ENCODE measurements at places on chromosomes 6 and 20.
A peak's percentile ranks its signal among the peaks of the same experiment; 100 is the strongest.

DNA sequence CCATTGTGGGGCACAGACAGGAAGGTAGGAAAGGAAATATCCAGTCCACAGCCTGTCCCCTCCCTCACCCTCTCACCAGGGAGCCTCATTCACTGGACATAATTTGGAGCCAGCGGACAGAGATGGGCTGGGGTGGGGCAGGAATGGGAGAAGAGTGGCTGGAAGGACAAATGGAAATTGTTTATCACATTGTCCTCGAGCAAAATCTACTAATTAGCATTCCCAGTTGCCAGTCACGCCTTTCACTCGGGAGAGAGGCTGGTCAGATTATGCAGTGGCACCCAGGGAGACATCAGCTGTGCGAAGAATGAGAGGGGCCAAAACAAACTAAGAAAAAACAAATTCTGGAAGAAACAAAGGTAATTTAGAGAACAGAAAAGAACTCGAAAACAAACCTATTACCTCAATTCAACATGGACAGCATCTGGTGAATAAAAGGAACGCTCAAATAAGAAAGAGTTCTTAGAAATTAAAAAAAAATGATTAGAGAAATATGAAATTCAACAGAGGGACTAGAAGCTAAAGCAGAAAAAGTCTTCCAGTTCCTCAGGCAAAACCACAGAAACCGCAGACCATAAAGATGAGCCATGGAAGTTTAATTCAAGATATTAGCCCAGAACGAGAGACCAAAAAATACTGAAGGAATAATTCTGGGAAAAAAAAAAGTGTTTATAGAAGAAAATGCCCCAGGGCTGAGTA is 108.5 kb upstream of the RALGAPA2 start:
- no peak for DNase-seq

GRCh38 chr6:136761227-136761922 is 30.9 kb downstream of the MAP3K5 start:
- peak; percentile 35 for DNase-seq

DNA sequence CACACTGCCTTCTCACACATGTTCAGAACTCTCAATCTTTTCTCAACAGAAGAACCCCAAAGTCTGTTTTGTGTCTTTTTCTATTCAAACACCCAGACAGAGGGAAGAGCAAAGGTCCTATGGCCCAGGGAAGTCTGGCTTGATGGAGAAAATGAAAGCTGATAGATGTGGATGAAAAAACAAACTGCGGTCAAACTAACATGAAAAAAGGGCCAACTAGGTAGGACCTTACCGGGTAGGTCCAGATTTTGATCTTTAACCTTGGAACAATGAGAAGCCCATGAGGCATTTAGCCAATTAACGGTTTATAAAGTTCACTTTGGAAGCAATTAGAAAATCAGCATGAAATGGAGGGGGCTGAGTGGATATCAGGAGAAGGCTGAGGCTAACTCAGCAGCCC is 507.7 kb upstream of the SLC35B3 start:
- DNase-seq: no peak

DNA sequence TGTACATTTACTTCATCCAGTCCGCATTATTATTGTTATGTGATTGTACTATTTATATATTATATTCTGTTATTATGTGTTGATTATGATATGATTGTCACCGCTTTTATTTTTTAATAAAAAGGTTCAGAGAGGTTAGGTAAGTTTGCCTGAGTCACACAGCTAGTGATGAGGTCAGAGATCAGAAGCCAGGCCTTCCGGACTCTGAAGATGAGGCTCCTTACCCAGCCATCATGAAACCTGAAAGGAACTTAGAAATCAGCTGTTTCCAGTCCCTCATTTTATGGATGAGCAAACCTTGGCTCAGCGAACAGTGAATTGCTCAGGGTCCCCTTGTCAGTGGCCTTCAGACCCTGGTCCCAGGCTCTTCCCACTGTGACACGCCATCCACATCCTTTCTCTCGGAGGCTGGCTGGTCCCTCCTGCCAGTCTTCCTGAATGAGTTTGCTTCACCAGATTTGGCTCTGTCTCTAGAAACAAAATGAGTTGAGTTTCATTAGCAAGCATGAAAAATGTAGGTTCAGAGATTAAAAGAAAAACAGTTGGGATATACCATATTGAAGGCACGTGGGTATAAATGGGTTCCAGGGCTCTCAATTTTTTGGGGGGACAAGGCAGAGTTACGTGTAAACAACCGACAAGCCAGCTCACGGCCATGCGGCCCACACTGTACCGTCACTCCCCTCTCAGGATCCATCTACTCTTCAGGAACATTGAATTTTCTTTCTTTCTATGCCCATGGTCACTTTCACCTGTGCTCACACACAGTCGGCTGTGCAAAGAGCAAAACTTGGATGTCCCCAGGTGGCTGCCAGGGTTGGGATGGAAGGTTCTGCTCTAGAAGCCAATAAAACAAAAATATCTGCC is 132.9 kb downstream of the ZDHHC14 start:
- DNase-seq: no peak

GRCh38 chr20:2952766-2953165 is 79.5 kb downstream of the PTPRA start:
- DNase-seq: no peak

GRCh38 chr20:62686869-62687830 is 21.5 kb upstream of the NTSR1 start:
- no peak for DNase-seq

- DNase-seq: no peak
These were observed 118.3 kb downstream of the RALGAPA2 start for GRCh38 chr20:20594171-20594530.

- no peak for DNase-seq
These were observed 51.4 kb downstream of the IBTK start for GRCh38 chr6:82196161-82196560.

DNA sequence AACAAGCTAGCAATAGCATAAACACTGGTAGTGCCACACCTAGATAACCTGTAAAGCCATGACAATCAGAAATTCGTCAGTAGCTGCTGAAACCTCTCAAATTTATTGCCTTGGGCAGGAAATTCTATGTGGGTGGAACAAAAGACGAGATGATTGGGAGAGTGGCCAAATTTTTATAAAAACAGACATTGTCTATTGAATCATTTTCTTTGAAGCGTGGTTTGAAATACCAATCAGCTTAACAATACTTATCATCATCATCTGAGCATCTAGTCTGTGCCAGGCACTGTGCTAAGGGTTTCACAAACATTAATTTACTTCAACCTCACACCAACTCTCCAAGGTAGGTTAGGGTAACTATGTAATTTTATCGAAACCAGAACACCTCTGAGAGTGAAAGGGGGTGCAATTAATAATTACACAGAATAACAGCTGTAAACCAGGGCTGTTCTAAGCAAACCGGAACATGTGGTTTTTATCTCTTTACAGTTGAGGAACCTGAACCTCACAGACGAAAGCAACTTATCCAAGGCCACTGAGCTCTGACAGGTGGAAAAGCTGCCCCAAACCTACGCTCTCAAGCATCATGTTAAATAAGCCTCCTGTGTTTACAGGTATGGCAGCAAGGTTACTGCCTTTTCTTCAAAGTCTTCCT is 43.4 kb downstream of the NHSL1 start:
- no peak for DNase-seq

GRCh38 chr20:43046966-43047365 is 142.7 kb downstream of the PTPRT start:
- no peak for DNase-seq

- DNase-seq: peak; percentile 11
These were observed 60.8 kb downstream of the OGFRL1 start for GRCh38 chr6:71349395-71349794.

- no peak for DNase-seq
These were observed 4.9 kb downstream of the TRAF3IP2 start for GRCh38 chr6:111600588-111601445.

DNA sequence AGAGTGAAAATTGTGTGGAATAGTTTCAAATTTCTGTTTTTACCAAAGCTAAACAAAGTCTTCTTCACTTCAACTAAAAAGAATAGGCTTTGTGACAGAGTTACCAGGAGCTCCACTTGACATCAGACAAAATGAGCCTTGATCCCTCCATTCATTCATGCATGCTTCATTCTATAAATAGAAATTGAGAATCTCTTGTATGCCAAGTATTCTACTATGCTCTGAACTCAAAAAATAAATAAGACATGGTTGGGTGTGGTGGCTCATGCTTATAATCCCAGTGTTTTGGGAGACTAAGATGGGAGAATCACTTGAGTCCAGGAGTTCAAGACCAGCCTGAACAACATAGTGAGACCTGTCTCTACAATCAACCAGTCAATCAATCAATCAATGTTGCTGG is 236.6 kb upstream of the FAM83B start:
- DNase-seq: no peak

DNA sequence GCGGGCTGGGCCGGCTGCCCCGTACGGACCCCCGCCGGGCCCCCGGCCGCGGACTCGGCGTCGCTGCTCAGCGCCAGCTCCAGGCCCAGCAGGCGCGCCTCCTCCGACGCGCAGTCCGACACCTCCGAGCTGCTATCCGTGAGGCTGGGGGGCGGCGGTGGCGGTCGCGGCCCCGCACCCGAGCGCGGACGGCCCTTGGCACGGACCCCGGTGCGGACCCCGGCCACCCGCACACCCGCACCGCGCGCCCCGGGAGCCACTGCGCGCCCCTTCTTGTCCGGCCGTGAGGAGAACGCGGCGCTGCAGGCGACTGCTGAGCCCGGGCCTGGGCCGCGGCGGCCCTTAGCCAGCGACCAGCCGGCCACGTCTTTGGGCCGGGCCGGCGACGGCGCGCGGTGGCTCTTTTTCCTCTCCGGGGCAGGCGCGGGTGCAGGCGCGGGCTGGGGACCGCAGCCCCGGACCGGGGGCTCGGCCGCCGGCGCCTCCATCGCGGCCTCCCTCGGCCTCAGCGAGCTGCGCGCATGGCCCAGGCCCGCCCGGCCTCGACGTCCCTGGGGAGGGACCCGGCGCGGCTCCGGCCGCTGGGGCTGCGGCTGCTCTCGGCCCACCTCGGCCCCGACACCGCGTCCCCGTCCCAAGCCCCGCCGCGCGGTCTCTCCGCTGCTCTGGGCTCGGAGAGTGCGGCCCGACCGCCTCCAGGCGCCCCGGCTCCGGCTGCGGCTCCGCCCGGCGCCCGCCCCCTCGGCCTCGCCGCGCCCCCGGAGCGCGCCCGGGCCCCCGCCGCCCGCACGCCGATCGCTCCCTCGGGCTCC is 12.9 kb upstream of the TLDC2 start:
- no peak for DNase-seq

DNA sequence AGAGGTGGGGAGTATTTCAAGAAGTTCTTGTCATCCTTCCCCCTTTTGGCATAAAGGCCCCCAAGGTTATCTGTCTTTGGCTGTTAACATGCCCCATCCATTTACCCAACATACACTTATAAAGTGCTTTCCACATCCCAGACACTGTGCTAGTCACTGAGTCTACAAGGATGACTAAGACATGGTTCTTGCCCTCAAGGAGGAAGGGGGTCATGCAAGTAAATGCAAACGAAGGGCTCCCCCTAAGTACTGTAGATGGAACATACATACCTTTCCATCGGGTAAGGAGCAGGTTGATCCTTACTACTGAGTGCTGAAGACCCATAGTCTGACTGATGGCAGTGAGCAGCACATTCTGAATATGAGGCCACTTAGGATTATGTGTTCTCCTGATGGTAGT is 38.3 kb downstream of the HECA start:
- peak; percentile 24 for DNase-seq

GRCh38 chr20:46027245-46027853 is 1.7 kb upstream of the SLC12A5 start:
- no peak for DNase-seq

DNA sequence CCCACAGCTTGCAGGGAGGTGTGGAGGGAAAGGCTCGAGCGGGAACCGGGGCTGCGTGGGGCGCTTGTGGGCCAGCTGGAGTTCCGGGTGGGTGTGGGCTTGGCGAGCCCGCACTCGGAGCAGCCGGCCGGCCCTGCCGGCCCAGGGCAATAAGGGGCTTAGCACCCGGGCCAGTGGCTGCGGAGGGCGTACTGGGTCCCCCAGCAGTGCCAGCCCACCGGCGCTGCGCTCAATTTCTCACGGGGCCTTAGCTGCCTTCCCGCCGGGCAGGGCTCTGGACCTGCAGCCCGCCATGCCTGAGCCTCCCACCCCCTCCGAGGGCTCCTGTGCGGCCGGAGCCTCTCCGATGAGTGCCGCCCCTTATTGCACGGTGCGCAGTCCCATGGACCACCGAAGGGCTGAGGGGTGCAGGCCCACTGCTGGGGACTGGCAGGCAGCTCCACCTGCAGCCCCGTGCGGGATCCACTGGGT is 1242.2 kb upstream of the EYS start:
- no peak for DNase-seq

GRCh38 chr20:62773845-62774714 is 22.2 kb upstream of the MRGBP start:
- DNase-seq: no peak

- DNase-seq: no peak
These were observed 945.9 kb upstream of the CITED2 start for GRCh38 chr6:140320081-140321080.

GRCh38 chr6:170434117-170434820 is 118.8 kb downstream of the PSMB1 start:
- no peak for DNase-seq

DNA sequence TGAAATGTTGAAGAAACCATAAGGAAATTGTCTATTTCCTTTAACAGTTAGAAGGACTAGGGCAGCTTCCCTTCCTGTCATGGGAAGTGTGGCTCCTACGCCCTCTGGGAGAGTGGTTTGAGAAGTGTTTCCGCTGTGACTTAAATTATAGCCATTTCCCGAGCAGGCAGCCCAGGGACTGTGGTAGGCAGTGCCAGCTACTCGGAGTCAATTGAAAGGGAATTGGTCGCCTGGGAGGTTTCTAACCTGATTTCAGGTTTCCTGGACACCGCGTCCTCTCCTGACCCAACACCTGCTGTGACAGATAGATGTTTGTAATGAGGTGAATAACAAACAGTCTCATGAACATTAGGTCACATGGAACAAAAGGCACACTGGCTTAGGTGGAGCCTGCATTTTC is 256.1 kb upstream of the PLCB4 start:
- no peak for DNase-seq

DNA sequence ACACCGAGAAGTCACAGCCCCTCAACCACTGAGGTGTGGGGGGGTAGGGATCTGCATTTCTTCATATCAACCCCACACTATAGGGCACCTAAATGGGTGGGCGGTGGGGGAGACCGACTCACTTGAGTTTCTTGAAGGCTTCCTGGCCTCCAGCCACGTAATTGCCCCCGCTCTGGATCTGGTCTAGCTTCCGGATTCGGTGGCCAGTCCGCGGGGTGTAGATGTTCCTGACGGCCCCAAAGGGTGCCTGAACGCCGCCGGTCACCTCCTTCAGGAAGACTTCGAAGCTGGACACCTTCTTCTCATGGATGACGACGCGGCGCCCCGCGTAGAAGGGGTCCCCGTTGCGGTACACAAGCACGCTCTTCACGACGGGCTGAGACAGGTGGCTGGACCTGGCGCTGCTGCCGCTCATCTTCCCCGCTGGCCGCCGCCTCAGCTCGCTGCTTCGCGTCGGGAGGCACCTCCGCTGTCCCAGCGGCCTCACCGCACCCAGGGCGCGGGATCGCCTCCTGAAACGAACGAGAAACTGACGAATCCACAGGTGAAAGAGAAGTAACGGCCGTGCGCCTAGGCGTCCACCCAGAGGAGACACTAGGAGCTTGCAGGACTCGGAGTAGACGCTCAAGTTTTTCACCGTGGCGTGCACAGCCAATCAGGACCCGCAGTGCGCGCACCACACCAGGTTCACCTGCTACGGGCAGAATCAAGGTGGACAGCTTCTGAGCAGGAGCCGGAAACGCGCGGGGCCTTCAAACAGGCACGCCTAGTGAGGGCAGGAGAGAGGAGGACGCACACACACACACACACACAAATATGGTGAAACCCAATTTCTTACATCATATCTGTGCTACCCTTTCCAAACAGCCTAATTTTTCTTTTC is at the start of gene DCDC2:
DCDC2 (minus strand) TSS at position 724 of the 883 bp plus-strand sequence; CDS start at position 415, 309 bp downstream.
- DNase-seq: no peak

Data from hematopoietic multipotent progenitor cell treated with erythropoietin and hydrocortisone succinate and interleukin-3 and kit ligand, for 17 days (in vitro differentiated cells).